ENCODE measurements at places on chromosomes 11 and 22. TPM values are rescaled to one million over a fixed set of nuclear protein-coding genes. Genes with fewer than 3 reads are reported as not detected.
A peak's percentile ranks its signal among the peaks of the same experiment; 100 is the strongest.

- DNase-seq, result peak; percentile 63
Measured at GRCh38 chr11:83157594-83158356, 844 bp downstream of the PCF11 start.

DNA sequence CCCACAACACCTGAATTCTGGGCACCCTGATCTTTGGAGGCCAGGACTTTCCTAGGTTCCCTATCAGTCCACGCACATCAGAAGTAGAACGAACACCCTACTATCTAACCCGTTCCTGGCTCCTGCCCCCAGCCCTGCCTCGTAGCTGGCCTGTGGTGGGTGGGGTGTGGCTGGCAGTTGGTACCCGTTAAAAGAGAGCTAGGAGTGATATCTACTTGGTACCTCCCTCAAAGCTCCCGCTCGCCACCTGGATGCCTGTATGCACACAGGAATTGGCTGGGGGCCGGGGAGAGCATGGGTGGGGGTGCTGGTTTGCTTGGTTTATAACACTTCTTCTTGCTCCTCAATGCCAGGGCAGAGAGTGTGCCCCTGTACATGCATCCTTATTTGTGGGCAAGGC lies 14.0 kb upstream of the NECTIN1 start:
- no peak for DNase-seq

DNA sequence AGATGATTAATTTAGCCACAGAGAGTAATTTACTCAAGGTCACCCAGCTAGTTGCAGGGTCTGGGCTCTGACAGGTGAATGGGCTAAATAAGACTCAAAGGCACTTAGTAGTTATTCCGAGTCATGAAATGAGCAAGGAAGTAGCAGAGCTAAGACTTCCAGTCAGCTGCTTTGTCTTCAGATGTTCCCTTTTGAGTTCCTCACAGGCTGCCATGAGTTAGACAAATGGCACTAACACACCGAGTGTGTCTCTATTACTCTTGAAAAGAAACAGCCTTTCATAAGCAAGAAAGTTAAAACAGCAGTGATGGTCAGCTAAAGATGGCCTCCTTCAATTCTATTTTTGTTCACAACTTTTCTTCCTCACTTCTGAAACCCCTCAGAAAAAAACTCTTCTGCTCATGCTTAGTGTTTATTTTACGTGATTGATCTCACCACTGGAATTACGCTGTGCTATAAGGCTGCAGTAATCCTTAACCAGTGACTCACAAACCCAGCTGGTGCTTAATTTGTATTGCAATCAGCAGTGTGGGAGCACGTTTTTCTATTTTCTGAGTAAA lies 389.1 kb downstream of the AASDHPPT start:
- DNase-seq, result peak; percentile 28

DNA sequence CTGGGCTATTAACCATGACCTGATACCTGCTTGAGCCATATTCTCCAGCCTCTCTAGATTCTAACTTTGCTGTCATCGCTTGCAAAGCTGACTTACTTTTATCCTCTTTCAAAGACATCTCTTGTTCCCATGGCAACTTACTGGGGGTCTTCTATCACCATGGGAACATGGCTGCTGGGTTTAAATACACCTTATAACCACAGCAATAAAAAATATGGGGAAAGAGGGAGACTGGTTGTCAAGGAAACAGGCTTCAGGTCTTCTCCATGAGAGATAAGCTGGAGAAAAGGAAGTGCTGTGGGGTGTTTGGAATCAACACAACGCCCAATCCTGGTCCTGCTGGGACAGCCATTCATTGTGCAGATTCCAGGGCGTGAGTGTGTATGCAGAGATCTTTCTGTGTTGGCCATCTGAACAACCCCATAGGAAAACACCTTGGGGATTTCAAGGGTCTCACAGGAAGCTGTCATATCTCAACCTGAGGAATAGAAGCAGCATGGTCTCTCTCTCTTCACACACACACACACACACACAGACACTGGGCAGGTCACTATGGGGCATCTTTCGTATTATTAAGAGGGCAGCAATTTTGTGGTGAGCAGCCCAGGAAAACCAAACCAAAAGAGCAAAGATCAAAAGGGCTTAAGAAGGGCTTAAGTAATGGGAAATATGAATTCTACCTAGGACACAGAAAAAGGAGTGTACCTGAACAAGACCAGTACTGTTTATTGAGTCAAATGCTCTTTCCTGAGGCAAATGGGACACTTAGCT lies 344.7 kb upstream of the NCAM1 start:
- DNase-seq, result no peak

GRCh38 chr22:20738394-20739089 lies 35.4 kb upstream of the SERPIND1 start:
- no peak for DNase-seq

DNA sequence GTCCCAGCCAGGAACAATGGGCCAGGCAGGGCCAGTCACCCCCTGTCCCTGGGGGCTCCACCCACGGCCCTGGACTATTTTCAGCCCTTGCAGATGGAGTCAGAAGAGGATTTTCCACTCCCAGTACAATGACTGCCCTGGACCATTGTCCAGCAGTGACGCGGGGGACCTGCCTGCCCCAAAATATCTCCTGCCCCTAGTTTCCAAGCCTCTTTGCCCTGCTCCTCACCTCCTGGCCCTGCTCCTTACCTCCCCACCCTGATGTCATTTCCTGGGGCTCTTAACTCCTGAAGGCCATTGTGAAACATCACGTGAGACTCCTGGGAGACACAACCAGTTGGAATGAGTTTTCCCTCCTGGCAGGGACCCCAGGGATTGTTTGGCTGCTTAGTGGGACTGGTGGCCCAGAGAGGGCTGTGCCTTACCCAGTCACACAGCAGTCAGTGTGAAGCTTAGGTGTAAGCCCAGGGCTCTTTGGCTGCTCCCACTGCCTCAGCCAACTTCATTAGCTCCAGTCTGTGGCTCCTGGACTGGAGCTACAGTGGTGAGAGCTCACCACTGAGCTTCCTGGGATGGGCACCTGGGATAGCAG lies 22.2 kb downstream of the P2RY2 start:
- DNase-seq, result peak; percentile 76

DNA sequence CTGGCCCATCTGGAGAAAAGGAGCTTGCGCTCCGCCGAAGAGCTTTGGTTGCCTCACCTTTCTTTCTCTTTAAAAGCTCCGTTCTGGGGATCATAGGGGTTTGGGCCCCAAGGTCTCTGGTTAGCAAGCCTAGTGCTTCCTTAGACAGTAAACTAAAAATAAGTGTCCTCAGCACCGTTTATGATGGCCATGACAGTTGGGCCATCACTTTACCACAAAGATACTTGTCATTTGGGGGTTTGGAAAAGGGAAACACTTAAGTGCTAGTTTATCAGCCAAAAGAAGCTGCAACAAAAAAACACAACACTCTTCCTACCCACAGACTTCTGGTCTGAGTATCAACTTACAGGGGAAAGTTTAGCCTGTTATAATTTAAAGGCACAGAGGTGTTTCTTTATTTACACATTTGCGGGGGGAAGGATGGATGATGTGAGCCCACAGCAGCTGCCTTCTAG lies 88.4 kb upstream of the CD44 start:
- DNase-seq, result no peak

DNA sequence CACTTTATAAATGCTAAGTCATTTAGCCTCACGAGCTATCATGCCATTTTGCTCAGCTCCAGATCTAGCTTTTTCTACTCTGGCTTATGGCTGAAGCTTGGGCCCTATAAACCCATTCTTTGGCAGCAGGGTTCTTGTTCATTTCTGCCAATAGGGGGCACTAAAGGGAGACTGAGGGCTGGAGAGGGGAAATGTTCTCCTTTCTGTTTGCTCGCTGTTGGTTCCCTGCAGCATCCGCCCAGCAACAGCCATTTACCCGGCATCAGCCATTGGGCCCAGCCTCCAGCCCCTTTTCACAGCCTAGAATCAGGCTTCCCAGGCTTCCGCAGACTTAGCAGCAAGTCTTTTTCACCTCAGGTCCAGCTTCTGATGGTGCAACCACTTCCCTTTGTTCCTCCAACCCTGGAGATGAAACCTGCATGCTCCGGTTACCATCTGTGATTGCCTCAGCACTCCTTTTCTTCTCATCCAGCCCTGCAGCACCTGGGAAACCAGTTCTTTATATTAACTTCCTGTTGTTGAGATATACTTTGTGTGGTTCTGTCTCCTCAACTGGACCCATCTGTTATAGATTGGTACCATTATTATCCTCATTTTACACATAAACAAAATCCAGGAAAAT lies 4.2 kb upstream of the ME3 start:
- peak; percentile 46 for DNase-seq

GRCh38 chr11:7643314-7643713 lies 30.0 kb downstream of the CYB5R2 start:
- no peak for DNase-seq

DNA sequence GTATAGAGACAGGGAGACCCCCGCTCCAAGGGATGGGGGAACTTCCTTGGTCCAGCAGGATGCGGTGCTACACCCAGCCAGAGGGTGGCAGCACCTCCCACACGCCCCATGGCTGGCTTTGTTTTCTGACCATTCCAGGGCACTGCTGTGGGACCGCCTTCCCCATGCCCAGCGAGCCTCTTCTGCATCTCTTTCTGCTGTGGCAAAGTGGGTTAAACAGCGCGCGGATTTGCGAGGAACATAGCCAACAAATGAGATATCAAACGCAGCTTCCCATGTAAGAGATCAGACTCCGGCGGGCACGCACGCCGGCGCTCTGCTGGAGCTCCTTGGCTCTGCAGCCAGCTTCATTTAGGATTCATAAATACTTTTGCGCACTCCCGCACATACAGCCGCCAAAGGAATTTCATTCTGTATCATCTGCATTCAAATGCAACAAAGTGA lies 485.8 kb upstream of the CADM1 start:
- no peak for DNase-seq

GRCh38 chr22:22667966-22668880 lies 23.8 kb downstream of the GGTLC2 start:
- no peak for DNase-seq

The OR10G6 gene
- not detected for total RNA-seq

The UPK3A gene
- not detected for total RNA-seq

The PAX6 gene
- total RNA-seq, result not detected

The TOM1 gene
- total RNA-seq, result 41.9 TPM

The DKK3 gene
- 0.33 TPM for total RNA-seq

The SCN2B gene
- not detected for total RNA-seq

Data from MCF 10A (cell line).